ENCODE measurements at places on chromosomes 13 and 19. TPM values are rescaled to one million over a fixed set of nuclear protein-coding genes. Genes with fewer than 3 reads are reported as not detected.

DNA sequence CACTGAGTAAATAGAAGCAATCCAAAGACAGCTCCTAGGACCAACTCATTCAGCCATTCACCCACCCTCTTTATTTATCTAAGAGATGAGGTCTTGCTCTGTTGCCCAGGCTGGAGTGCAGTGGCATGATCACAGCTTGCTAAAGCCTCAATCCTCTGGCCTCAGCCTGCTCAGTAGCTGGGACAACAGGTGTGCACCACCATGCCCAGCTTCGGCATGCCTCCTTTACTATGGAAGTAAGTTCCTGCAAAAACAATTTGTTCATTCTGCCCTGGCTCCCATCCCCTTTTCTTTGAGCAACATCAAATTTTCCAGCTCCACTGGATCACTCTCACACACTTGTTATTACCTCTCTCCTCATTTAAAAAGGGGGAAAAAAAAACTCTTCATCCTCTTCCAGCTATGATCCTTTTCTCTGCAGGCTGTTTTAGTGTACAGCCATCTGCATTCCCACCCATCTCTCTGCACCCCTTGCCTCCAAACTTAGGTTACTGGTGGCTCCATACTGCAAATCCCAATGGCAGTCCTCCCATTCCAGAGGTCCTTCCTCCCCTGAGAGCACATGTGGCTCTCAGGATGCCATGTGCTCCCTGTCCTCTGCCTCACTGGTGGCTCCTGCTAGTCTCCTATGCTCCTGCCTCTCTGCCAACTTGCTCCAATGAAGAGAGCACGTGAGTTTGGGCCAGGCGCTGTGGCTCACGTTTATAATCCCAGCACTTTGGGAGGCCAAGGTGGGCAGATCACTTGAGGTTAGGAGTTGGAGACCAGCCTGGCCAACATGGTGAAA, 2.2 kb downstream of the ELOF1 start:
- H3K4me1 ChIP-seq, result peaks cover 29% of the 10 kb centered on the region
- H3K27me3 ChIP-seq, result no peaks in the 10 kb centered on the region
- DNase-seq, result no peak
- no peak overlapping the region for H3K27ac ChIP-seq
- H3K4me3 ChIP-seq, result peak overlapping the region; percentile 96

VSTM2B gene
- not detected for total RNA-seq

SOX21 gene
- total RNA-seq, result not detected

DNA sequence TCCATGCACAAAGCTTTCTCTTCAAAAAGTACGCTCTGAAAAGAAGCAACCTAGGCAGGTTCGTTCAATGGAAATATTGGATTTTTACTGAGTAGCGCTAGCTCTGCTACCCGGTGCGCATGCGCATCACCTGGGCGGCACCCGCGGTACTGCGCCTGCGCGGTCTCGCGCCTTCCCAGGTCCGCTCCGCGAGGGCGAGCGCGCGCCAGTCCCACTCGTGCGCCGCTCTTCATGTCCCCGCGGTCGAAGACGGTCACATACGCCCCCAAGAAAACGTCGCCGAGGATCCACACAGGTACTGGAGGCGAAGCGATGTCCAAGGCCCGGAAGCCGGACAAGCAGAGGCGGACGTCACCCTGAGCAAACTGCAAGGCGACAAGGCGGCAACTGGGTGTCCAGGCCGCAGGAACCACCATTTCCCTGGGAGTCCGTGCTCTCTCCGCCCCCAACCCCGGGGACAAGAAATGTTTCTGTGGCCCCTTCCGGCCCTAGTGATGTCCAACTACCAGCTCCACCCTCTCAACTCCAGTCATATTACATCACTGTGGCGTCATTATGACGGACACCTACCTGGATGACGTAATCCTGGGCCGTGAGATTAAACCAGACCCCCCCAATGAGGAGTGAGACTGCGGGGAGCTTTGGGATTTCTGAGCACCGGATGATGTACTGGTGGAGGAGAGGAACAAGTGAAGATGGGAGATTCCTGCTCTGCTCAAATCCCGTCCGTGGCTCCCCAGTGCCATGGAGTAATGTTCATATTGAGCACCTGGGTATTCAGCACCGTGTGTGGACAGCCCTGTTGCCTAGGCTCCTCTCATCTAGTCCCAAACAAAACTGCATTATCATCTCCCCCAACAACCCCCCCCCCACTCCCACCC, 4.8 kb upstream of the KCNC3 start:
- peaks cover 36% of the 10 kb centered on the region for H3K27me3 ChIP-seq
- H3K4me1 ChIP-seq, result peaks cover 22% of the 10 kb centered on the region
- peak overlapping the region; percentile 82 for H3K4me3 ChIP-seq

DNA sequence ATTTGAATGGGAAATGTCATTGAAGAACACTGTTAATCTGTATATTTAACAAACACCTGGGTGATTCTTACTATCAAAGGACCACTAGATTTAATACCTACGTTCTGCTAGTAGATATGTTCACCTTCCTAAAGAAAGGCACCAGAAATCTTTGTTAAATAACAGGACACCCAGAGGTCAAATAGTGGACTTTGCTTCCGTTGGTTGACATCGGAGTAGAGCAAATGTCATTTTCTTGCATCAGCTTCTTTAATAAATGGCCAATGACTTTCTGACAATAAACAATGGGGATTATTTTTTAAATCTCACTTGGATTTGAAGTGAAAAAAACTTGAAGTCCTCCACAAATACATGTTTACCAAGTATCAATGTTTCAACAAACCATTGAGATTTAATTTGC, 111.1 kb downstream of the LACC1 start:
- no peaks in the 10 kb centered on the region for H3K4me1 ChIP-seq
- no peak overlapping the region for H3K27ac ChIP-seq
- no peaks in the 10 kb centered on the region for H3K36me3 ChIP-seq
- H3K27me3 ChIP-seq, result peaks cover 24% of the 10 kb centered on the region

DNA sequence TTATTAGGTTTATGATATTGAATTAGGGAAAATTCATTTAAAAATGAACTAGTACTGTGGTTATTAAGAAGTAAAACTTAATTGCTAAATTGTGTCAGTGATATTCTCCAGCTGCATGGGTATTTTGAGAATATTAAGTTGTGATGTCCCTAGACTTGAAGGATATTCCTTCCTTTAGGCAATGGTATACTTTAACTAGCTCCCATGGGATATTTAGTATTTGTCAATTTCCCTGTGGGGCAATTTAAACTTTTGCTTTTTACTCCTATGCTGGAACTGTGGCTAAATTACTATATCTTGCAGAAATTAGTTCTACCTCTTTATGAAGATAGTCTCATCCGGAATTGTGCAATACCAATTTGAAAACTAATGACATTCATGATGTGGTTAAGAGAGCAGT, 151.6 kb upstream of the CSNK1A1L start:
- no peak for DNase-seq
- H3K4me3 ChIP-seq, result no peak overlapping the region
- H3K27me3 ChIP-seq, result no peaks in the 10 kb centered on the region
- no peak overlapping the region for H3K27ac ChIP-seq
- H3K36me3 ChIP-seq, result peaks cover 13% of the 10 kb centered on the region

ZNF442 gene
- total RNA-seq, result 2.3 TPM

EFNA2 gene
- 3.8 TPM for total RNA-seq

CGB3 gene
- not detected for total RNA-seq

- DNase-seq, result no peak
- no peak overlapping the region for H3K27ac ChIP-seq
- H3K36me3 ChIP-seq, result peaks cover 16% of the 10 kb centered on the region
- peaks cover 26% of the 10 kb centered on the region for H3K4me1 ChIP-seq
Observed at GRCh38 chr19:40089462-40089861, 1.3 kb downstream of the ZNF780A start.

- no peak for DNase-seq
- H3K4me3 ChIP-seq, result no peak overlapping the region
- H3K36me3 ChIP-seq, result no peaks in the 10 kb centered on the region
Observed at GRCh38 chr19:14821937-14822336, 13.0 kb downstream of the OR7A5 start.

- DNase-seq, result no peak
- no peaks in the 10 kb centered on the region for H3K36me3 ChIP-seq
Observed at GRCh38 chr13:106753251-106753650, 185.3 kb upstream of the ARGLU1 start.

GRCh38 chr19:27851543-27852060, 1361.3 kb downstream of the UQCRFS1 start:
- no peak for DNase-seq
- no peaks in the 10 kb centered on the region for H3K36me3 ChIP-seq
- no peaks in the 10 kb centered on the region for H3K4me1 ChIP-seq

- H3K36me3 ChIP-seq, result no peaks in the 10 kb centered on the region
- H3K27ac ChIP-seq, result no peak overlapping the region
- H3K27me3 ChIP-seq, result peaks cover 2% of the 10 kb centered on the region
- H3K4me1 ChIP-seq, result no peaks in the 10 kb centered on the region
- no peak for DNase-seq
- H3K4me3 ChIP-seq, result no peak overlapping the region
Observed at GRCh38 chr13:78228940-78229339, 310.3 kb upstream of the EDNRB start.

ZNF573 gene
- 12.7 TPM for total RNA-seq

DNA sequence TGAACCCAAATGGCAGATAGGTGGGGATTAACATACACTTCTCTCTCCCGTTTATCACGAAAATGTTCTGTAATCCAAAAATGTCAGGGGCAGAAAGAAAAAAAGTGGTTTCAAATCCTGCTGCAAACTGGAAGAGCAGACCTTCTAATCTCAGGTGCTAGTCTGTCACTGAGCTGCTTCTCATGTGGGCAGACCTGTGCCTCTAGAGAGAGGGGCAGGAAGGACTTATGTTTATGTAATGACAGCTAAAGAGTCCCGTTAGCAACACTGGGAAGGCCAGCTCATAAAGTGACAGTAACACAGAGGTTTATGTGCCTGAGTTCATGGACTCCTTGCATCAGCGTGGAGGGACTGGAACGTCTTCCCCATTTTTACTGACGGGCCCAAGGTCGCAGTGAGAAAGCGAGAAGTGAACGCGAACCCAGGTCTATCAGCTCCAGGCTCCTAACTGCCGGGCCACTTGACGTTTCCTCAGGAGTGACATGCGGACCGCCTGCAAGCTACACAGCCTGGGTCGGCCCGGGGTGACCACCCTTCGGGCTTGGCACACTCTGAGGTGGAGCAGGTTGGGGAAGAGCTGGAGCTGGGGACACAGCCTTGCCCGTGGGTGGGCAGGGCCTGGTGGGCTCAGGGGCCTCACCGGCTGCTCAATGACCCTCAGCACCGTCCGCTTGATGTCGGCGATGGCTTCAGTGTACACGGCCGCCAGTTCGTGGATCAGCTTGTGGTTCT, 9.6 kb upstream of the RSPH6A start:
- H3K27ac ChIP-seq, result no peak overlapping the region
- H3K4me3 ChIP-seq, result no peak overlapping the region
- H3K27me3 ChIP-seq, result no peaks in the 10 kb centered on the region
- peaks cover 42% of the 10 kb centered on the region for H3K36me3 ChIP-seq
- peak; percentile 83 for DNase-seq
- peaks cover 23% of the 10 kb centered on the region for H3K4me1 ChIP-seq

DNA sequence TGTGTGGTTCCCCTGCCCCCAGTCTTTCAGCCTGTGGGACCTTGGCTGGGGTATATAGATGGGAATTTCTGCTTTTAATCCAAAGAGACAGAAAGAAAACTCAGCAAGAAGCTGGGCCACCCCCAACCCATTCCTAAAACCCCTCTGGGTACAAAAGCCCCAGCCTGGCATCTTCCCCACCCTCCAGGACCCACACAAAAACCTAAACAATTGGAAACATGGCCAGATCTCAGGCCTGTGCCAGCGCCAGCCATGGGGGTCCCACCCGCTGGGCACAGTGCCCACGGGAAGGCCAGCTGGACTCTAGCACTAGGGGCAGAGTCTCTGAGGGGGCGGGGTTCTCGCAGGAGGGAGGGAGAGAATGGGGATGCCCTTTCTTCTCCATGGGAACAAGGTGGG, 8.6 kb downstream of the LYL1 start:
- no peak overlapping the region for H3K4me3 ChIP-seq
- H3K4me1 ChIP-seq, result peaks cover 63% of the 10 kb centered on the region
- DNase-seq, result no peak
- peaks cover 15% of the 10 kb centered on the region for H3K27me3 ChIP-seq
- peak overlapping the region; percentile 44 for H3K27ac ChIP-seq
- H3K36me3 ChIP-seq, result peaks cover 5% of the 10 kb centered on the region

ZSCAN18 gene
- 47.2 TPM for total RNA-seq

CNN1 gene
- total RNA-seq, result 9.9 TPM

DNA sequence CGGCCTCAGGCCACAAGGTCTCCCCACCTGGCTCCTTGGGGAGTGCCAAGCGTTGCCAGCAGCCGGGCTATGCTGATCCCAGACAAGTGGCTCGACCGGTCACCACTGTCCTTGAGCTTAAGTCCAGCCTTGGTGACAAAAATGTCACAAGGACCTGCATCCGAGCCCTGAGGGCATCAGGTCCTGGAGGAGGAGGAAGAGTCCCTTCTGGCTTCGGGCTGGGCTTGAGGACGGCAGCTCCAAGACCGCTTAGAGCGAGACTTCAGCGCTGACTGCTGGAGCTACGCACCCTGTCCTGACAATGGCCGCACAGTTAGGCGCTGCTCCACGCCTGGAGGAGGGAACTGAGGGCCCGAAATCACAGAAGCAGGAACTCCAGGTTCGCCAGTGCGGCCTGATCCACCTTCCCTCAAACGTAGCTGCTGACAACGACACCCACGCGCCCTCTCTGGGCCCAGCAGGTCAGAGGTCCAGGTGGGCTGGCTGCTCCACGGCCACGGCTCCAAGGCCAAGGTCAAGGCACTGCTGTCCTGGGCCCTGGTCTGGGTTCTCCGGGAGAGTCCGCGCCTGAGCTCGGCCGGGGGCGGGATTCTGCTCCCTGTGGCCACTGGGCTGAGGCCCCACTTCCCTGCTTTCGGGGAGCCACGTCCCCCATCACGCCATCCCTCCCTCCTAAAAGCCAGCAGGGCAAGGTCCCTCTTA, 7.0 kb downstream of the SBNO2 start:
- H3K36me3 ChIP-seq, result peaks cover 2% of the 10 kb centered on the region
- H3K4me1 ChIP-seq, result peaks cover 39% of the 10 kb centered on the region
- no peaks in the 10 kb centered on the region for H3K27me3 ChIP-seq
- H3K4me3 ChIP-seq, result no peak overlapping the region
- DNase-seq, result peak; percentile 83
- H3K27ac ChIP-seq, result peak overlapping the region; percentile 27

BRSK1 gene
- total RNA-seq, result 23.9 TPM

PBX4 gene
- total RNA-seq, result 0.46 TPM

DNA sequence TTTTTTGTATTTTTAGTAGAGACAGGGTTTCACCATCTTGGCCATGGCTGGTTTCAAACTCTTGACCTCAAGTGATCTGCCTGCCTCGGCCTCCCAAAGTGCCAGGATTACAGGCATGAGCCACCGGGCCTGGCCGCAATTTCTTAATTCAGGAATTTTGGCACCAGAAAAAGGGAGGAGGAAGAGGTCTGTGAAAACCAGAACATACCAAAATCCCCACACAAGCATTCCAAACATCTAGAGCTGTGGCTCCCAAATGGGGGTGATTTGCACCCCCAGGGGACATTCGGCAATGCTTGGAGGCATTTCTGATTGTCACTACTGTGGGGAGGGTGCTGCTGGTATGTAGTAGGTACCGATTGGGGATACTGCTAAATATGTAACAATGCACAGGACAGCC, 40.2 kb upstream of the ABCC4 start:
- peaks cover 6% of the 10 kb centered on the region for H3K27me3 ChIP-seq
- H3K36me3 ChIP-seq, result no peaks in the 10 kb centered on the region
- DNase-seq, result no peak
- H3K4me1 ChIP-seq, result no peaks in the 10 kb centered on the region
- H3K4me3 ChIP-seq, result no peak overlapping the region

- H3K27me3 ChIP-seq, result no peaks in the 10 kb centered on the region
- H3K27ac ChIP-seq, result no peak overlapping the region
Observed at GRCh38 chr13:102657630-102658029, 37.2 kb downstream of the METTL21C start.
